ENCODE measurements at places on chromosomes 7 and 10.

- peak; percentile 48 for DNase-seq
These were observed 68.1 kb upstream of the CDK6 start for GRCh38 chr7:92904244-92905131.

DNA sequence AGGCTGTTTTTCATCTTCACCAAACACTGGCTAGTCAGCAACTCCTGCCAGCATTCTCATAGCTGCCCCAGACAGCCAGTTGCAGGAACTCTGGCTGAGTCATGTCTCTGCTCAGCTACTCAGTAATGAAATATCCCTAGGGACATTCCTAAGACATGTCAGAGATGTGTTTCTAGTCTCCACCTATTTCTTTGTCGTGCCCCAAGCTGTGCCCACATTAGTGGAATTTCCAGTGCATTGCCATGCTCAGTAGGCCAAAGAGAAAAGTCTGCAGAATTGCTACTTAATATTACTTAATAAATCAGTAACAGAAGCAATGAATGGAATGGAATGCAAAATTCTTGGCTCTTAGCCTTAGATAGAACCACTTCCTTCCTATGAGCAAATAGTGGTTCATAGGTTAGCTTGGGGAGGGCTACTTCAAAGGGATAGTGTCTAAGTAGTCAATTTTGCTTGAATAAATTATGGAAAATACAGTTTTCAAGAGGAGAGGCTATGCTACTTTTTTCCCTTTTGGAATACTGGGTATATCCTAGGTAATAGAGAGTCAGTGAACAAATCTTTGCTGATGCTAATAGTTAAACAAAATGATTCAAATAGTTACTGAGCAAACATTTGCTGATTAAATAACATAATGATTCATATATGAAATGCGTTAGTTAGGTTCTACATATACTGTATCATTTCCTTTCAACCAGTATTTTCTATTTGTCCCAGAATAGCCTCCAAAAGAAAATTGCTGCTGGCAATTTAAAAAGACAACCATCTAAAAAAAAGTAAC lies 23.6 kb upstream of the SEMA3C start:
- no peak for DNase-seq

DNA sequence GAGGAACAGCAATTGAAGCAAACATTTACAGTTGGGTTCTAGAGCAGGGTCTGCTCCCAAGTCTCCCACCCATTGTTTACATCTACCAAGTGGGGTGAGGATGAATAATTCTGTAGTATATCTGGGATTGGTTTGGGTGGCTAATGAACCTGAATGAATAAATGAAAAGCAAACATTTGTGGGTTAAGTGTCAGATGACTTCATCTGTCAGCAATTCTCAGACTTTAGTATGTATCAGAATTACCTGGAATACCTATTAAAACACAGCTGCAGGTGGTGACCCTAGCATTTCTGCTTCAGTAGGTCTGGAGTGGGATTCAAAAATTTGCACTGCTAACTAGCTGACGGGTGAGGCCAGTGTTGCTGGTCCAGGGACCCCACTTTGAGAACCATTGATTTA lies 18.0 kb upstream of the NPVF start:
- DNase-seq: no peak

GRCh38 chr10:71347587-71348395 lies 28.7 kb downstream of the SLC29A3 start:
- no peak for DNase-seq

DNA sequence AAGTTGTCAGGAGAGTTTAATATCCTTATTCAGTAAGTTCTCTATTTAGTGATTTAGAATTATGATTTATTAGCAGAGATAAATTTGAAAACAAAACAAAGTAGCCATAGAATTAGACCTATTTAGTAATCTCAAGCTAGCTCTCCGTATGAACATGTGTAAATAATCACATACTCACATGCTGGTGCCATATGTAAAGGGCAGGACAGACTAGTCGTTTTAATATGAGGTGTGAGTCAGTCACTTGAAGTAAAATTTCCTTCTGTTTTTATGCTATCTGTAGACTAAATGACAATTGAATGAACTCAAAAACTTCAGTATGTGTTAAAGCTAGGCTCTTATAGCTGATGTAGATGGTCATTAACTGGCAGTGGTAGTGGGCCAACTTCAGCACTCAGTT lies 67.1 kb downstream of the WAC start:
- no peak for DNase-seq

DNA sequence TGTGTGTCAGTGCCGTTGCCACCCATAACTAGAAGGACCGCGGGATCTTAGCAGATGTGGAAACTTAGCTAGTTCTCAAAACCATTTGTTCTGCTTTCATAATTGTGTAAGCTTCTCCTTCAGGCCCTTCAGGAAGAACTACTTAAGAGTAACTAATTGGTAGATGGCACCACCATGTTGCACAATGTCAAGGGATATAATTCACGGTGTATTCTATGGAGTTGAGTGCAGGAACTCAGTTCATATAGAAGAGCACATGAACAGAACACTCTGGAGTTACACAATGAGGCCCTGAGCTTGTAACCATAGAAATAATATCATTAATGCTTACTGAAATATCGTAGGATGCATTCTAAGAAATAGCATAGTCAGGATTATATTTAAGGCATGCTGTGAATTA lies 126.5 kb upstream of the GAD2 start:
- DNase-seq: no peak

DNA sequence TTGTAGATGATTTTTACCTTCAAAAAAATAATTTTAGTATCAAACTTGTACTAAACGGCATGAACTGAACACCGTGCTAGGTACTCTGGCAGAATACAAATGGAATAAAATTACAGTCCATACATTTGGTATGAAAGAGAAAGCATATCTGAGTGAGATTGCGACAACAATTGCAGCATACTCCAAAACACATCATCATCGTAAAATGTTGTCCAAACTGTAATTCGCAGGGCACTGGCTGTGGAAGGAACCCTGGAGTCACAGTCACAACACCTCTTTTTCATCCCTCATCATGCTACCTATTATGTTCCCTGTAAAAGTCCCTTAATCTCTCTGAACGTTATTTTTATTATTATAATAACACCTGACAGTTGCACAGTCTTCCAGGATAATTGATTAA lies 13.5 kb downstream of the CREM start:
- no peak for DNase-seq

DNA sequence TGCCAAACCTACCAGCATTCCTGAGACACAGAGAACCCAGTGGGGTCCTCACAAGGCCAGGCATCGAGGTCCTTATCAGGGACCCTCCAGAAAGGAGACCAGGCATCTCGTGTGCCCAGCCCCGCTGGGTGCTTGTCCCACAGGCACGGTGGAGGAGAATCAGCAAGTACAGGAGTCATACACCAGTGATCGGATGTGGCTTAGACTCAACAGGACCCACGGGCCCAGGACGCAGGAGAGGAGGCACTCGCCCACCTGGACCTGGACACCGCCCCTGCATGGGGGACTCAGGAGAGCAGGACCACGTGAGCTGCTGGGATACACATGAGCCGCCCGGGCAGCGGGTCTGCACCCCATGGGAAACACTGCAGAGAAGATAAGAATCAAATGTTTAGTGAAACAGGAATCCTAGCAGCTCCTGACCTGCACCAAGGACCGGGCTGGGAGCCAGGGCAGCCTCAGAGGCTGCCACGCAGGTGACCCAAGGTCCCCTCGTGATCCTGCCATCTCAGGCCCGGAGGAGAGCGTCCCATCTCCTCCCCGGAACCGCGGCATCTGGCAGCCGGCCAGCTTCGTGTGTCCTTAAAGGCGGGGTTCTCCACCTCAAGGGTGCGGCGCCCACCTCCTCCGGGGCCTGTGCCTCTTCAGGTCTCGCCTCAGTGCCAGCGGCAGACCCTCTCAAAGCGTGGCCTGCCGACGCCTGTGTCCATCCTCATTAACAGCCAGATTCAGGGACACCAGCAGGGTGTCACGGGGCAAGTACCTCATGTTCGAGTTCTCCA lies 59.2 kb downstream of the FOXL3 start:
- DNase-seq: no peak

DNA sequence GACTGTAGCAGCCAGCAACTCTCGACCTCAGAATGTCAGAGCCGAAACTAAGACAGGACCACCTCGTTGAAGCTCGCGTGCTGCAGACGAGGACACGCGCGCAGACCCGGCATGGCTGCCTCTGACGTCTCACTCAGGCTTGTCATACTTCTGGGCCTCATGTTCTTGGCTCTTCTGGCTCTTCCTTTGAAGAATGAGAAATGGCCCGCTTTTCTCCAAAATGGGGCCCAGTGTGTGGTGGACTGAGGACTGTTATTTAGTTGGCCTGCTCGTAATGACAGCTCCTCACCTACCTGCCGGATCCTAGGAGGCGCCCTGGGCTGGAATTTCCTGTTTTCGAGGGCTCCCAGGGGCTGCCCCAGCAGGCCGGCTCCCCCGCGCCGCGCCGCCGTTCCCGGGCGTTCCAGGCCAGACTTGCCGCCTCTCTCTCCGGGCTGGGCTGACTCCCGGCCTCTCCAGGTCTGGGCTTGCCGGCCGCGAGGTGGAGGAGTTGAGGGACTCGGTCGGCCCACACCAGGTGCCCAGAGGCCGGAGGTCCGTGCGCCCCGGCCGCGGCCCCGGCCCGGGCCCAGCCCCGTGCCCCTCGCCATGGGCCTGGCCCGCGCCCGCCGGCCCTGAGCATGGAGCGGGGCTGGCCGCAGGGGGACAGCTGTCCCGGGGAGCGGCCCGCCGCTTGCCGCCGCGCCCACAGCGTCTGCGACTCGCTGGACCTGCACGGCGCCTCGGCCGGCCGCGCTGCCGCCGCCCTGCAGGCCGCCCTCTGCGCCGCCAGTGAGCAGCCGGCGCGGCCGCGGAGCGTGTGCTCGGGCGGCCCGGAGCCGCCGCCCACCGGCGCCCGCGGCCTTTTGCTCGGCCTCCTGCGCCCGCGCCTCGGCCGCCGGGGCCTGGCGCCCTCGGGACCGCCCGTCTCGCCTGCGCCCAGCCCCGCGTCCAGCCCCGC lies 28.1 kb downstream of the AGAP3 start:
- DNase-seq: no peak

DNA sequence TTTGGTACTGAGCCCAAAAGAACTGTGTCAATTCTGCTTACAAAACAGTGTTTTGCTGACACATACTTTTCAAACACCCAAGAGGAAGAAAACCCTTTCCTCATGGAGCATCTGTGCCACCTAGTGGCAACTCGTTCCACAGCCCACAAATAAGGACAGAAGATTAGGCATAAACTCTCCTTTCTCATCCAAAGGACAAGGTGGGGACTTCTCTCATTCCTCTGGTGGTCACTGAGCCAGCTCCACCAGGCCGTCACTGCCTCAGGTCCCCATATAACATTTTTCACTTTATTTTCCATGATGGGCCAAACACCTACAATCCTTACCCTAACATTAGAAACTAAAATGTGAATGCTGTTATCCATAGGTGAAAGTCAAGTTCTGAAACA lies 76.9 kb downstream of the RNF216 start:
- peak; percentile 21 for DNase-seq

DNA sequence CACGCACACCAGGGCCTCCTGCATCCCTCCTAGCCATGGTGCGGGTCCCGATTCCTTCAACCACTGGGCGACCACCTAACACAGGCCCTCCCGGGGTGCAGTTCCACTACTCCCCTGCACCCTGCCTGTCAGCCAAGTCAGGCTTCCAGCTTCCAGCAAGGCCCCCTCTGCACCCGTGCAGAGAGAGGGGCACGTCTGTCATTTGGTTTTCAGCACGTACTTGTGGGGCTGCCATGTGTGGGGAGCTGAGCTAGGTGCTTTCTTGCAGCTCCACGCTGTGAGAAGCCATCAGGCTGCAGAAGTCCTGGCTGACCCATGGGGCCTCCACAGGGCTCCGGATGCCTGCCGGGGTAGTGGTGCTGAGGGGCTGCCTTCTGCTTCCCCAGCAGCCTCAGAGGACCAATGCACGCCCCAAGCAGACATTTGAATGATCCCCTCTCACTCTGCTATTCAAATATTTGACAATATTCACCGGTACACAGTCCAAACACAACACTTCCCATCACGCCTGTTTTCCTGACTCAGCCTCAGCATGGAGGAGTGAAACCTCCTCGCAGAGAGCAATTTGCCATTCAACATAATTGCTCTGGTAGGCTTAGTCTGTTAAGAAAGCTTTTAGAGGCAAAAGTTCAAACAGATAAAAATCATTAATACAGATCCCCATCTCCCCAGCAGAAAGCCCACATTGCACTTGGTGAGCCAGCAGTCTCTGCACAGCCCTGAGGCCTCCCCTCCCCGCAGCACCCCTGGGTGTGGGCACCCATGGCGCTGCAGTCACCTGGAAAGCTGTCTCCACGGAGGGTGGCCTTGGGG lies 449.9 kb downstream of the PTPRN2 start:
- DNase-seq: no peak

GRCh38 chr7:70630440-70630817 lies 501.5 kb upstream of the GALNT17 start:
- DNase-seq: no peak

DNA sequence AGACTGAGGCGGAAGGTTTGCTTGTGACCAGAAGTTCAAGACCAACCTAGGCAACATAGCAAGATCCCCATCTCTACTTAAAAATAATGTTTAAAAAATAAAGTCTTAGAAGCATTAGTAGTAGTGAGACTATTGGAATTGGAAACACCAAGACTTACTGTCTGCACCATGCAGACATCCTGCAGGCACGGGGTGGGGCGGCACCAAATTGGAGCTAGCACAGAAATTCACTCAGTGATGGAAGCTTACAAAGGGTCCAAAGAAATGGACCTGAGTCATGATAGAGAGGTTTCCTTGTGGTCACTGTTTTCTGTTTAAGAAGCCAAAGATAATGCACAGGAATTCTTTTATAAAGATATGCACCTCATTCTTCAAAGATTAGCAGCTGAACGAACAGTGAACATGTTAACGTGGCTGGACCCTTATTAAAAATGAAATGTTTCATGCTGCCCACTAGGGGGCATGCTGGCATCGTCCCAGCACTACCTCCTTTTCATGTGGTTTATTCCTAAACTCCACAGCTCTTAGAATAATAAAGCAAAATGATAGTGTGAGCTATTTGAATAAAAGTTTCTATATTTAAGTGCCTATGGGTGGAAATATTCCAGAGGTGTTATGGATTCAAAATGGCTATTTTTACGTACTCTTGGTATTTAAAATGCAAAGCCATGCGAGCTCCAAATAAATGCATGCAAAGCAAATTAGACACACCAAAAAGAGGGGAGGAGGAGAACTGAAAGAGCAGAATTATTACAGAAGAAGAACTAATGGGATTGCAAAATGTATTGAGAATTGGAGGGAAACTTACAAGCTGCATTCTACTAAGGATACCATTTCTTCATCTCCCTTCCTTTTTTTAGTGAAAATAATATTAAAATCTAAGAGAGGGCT lies 28.6 kb downstream of the PDSS1 start:
- DNase-seq: no peak

DNA sequence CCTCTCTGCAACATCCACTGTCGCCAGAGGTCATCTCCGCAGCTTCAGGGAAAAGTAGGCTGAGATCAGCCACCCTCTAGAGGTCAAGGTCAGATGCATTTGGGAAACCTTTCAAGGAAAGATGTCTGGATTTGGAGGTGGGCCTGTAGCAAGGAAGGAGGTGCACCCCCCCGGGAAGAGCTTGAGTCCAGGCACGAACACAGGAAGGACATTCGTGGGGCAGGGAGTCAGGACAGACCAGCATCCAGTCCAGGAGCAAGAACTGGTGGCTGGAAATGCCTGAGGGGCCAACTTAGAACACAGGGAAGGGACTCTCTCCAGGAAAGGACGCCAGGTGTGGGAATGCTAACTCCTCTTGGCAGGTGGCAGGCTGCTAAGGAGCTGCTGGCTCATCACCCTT lies 614.1 kb upstream of the MGMT start:
- no peak for DNase-seq

Data from activated CD4-positive, CD25-positive, alpha-beta regulatory T cell (primary cell).